ENCODE measurements at places on chromosomes 16 and 17.

- DNase-seq: no peak
Measured at GRCh38 chr16:31143011-31143693, 6.7 kb downstream of the PRSS36 start.

DNA sequence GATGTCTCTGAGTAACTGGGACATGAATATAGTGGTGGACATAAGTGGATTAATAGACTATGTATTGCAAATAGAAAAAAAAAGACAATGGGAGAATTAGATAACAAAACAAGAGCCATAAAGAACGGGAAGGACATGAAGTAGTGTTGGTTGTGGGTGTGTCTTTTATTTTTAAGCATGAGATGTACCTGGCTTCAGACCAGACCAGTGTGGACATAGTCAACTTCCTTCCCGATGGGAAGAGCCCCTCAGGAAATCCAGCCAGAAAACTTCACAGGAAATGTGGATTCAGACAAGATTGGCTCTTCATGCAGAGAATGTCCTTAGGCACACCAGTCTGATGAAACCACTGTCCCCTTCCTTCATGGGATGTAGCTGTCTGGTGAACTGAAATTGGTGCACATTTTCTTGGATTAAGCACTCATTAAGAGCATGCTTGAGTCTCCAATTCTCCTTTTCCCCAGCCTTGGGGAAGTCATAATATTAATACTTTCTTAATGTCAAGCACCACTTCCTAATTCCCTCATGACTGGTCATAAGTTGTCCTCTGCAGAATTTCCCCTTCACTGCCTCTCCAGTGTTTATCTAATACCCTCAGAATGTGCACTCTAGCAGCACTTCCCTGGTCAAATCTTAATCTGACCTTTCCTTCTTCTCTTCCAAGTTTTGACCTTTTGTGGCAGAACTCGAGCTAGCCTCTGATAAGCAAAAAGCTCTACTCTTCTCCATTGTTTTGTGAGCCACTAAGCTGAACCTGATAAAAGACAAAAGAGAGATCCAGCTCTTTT, 350.6 kb upstream of the MAF start:
- DNase-seq: no peak

- DNase-seq: peak; percentile 8
Measured at GRCh38 chr17:8326511-8327302, 12.9 kb upstream of the ODF4 start.

- no peak for DNase-seq
Measured at GRCh38 chr16:78562111-78562510, 462.7 kb downstream of the WWOX start.

- peak; percentile 26 for DNase-seq
Measured at GRCh38 chr17:28193241-28193640, 125.8 kb upstream of the TMEM97 start.

GRCh38 chr17:49741692-49742076, 22.2 kb downstream of the FAM117A start:
- DNase-seq: no peak

- no peak for DNase-seq
Measured at GRCh38 chr16:87284183-87284582, 33.0 kb downstream of the C16orf95 start.

GRCh38 chr17:17474341-17474740, 2.5 kb upstream of the MED9 start:
- DNase-seq: no peak

DNA sequence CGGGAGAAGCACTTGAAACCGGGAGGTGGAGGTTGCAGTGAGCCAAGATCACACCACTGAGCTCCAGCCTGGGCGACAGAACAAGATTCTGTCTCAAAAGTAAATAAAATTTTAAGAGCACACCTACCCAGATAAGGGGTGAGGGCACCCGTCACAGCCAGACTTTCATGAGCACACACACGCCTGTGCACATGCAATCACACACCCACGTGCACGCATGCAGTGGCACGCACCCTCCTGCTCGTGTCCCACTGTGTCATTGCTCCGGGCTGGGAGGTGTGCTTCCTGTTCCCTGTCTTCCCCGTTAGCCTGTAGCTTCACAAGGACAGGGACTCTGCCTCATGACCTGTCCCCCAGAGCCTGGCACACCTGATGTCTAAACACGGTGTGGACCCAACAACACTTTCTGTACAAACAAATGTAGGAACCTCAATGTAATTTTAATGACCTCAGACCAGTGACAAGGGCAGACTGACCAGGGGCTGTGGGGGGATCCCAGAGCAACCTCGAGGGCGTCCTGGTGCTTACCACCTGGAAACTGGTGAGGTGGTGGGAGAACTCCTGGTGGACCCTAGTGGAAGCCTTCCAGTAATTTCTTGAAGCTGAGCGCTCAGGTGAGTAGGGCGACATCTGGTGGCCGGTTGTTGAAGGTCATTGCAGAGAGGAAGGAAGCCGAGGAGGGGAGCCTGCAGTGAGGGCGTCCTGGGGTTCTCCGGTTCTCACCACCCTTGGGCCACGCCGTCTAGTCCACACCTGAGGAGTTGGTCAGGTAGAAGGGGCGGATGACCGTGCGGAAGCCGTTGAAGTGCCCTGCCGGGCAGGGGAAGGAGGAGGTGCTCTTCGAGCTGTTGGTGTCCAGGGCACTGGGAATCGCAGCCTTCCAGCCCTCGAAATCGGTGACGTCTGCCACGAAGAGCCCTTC, 8.6 kb downstream of the LGALS3BP start:
- DNase-seq: peak; percentile 75

DNA sequence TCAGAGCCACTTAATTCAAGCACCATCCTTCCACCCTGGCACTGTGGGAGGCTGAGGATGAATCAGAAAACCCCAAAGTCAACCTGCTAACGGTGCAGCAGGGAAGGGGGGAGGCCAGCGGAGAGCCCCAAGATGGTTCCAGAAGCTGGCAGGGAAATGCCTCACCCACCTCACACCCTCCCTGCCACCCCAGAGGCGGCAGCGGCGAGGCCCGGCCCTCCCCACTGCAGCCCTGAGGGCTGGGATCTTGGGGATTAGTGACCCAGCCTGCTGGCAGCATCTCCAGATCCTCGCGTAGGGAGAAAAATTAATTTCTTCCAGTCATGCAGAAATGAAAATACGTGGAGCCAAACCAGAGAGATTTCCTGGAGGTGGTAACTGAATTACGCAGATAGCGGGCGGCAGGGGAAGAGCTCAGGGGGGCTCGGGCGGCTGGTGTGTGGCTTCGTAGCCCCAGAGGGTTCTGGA, 38.2 kb downstream of the CBFA2T3 start:
- no peak for DNase-seq

DNA sequence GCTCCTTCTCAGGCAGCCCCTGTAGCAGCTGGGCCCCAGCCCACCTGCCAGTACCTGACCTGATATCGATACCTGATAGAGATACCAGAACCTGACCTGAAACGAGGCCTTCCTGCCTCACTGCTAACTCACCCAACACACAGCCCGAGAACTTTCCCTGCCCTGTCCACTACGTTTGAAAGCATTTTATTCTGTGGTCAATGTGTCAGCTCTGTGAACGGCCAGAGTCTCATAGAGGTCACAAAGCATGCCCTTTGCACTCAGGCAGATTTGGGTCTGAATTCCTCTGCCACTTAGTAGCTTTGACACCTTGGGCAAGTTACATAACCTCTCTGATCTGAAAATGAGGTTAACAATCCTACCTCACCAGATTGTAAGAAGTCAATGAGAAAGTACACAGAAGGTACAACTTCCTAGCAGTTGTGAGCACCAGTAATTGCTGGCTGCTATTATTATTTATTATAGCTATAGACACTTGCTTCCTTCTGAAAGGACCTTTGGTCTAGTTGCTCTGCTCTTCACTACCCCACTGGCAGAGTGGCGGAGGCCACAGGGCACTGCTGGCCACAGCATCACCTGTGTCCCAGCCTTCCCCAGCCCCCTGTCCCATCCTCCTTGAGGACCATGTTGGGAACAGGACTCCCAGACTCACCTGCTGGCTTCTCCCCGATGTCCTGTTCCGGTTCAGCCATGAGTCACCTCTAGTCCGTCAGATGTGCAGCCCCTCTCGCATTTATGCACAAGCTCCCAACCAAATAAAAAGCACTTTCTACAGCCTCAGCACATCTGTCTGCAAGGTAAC, 895 bp downstream of the ANKRD40CL start:
- no peak for DNase-seq

- no peak for DNase-seq
Measured at GRCh38 chr16:17379121-17379571, 91.6 kb downstream of the XYLT1 start.
